ENCODE measurements at places on chromosomes 2 and 18.

DNA sequence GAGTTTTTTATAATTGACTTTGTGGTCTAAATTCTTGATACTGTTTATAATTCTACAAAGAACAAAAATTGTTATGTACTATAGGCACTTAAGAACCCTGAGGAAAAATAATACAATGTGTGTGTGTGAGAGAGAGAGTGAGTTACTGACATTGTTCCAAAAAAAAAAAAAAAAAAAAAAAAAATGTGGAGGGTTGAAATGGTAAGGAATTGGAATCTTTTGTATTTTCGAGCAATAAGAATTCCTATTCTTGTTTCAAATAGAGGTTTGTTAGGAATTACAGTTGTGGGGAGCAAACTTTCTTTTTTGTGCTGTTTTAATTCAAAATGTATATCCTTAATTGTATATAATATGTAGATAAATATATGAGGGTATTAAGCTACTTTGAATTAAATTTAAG is 45.7 kb downstream of the VAPA start:
- no peak for DNase-seq

DNA sequence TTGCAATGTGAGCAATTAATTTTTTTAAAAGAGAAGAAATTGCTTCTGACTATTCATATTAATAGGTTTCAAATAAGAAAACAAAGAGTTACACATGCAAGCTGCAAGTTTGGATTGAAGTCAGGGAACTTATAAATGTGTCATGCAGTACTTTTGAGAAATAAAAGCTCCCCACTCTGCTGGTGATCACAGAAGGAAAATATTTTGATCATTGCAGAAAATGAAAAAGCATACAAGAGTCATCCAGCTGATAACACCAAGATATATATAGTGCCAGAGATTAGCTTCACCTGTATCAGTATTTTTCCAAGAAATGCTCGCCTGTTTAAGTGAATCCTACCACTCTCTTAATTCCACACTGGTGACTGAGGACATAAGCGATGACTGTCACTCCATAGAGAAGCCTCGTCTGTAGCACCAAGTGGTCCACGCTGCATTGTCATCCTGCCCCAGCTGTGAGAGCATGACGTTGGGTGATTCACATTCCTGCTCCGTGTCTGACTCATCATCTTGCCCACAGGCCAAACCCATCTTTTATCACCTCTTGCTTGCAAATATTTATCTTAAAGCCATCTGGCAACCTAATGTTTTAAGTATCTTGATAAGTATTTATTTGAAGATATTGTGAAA is 178.0 kb downstream of the ASXL3 start:
- DNase-seq = no peak

DNA sequence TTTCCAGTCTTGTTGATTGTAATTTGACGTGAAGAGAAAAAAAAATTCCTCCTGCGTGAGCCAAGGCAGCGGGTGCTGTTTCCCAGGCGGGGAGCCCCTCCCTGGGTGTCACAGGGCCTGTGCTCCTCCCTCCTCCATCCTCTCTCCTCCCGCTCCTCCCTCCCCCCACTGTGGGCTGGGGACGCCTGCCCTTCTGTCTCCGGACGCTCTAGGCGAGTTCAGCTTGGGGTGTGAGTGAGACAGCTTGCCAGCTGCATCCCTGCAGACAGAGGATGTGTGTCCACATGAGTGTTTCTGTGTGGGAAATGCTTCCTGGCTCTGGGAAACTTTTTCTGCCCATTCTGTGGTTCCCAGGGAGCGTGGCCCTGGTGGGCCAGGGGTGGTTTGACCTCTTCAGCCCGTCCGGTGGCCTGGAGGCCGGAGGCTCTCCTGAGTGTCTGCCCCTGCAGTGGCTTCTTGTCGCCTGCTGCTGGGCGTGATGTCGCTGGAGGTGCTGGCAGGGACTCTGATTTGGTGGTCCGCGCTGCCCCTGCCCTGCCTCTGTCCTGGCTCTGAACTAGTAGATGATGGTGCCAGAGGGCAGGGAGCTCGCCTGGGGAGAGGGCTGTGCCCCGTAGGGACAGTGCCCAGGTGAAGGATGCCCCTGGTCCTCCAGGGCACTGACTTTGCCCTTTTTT is 96.4 kb downstream of the USP40 start:
- no peak for DNase-seq

GRCh38 chr18:52313213-52313612 is 26.8 kb upstream of the DCC start:
- DNase-seq = no peak

- peak; percentile 39 for DNase-seq
These were observed 78.3 kb downstream of the MBP start for GRCh38 chr18:77054288-77054605.

DNA sequence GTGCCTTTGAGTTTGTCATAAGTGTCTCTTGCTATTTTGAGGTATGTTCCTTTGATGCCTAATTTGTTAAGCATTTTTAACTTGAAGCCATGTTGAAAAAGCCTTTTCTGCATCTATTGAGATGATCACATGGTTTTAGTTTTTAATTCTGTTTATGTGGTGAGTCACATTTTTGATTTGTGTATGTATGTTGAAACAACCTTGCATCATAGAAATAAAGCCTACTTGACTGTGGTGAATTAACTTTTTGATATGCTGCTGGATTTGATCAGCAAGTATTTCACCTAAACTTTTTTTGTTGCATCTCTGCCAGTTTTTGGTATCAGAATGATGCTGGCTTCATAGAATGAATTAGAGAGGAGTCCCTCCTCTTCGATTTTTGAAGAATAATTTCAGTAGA is 469.7 kb downstream of the CDH2 start:
- no peak for DNase-seq

DNA sequence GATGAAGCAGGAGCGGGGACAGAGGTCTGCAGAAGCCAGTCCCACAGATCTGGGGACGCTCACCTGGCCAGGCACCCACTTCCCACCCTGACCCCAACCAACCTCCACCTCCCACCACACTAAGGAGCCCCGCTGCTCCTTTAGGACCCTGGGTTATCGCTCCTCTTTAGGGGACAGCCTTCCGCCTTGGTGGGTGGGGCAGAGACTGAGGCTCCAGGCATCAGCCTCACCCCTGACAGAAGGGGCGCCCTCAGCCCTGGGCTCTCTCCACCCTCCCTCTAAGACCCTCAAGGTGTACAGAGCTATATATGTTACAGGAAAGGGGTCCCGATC is 33.5 kb upstream of the SLC66A3 start:
- DNase-seq = no peak

Data from stimulated activated CD4-positive, alpha-beta T cell treated with anti-CD3 and anti-CD28 coated beads, TNF-alpha, amount 100 ng/mL, for 24 hours (primary cell).